Fibroblast of lung (primary cell): ENCODE measurements at places on chromosomes 5 and 9.

- no peak for DNase-seq
These were observed 3.5 kb downstream of the SPOUT1 start for GRCh38 chr9:128825923-128826700.

DNA sequence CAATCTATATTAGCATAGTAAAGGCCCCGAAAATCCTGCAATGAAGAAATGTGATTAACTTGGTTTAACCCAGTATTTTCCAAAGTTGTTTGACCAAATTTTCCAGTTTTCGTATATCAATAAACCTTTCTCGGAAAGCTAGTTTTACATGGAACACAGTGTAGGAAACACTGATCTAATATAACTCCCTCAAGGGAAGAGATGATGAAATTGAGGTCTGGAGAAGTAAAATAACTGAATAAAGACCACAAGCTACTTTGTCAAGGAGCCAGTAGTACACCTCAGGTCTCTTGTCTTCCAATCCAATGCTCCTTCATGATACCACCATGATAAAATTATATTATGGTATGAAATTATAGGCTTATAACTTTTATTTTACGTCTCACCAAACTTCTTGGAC lies 118.1 kb upstream of the TARS1 start:
- DNase-seq, result no peak

DNA sequence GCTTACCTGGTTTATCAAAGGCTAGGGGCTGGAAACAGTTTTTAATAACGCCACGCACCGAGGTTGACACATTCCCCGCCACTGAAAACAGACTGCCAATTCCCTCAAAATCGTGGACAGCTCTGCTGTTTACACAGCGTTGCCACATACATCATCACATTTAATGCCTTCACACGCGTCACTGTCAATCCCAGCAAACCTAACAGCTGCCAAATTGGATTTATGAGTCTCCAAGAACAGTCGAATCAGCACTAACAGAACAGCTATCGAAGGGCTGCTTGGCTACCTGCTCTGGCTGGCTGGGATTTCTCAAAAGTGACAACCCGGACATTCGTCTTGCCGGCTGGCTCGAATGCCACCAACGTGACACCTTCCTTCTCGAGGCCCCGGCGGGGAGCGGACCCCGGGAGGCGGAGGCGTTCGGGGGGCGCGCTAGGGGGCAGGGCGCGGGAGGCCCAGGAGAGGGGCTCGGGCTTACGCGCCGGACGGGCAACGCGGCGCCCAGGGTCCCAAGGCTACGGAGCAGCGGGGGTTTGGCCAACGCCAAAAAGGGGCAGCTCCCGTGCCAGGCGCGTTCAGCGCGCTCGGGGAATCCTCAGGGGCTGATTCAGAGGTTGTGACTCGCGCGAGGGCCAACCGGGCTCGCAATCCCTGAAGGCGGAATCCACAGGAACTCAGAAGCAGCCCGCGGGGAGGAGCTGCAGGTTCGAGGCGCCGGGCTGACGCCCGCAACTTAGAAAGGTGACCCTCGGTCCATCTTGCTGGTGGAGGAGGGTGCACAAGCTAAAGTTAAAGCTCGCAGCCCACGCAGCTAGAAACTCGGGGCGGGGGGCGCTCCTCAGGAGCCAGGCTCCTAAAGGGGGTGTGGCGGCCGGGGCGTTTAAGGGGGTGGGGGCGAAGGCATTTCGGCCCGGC lies 1.2 kb downstream of the CDC14B start:
- peak; percentile 43 for DNase-seq

DNA sequence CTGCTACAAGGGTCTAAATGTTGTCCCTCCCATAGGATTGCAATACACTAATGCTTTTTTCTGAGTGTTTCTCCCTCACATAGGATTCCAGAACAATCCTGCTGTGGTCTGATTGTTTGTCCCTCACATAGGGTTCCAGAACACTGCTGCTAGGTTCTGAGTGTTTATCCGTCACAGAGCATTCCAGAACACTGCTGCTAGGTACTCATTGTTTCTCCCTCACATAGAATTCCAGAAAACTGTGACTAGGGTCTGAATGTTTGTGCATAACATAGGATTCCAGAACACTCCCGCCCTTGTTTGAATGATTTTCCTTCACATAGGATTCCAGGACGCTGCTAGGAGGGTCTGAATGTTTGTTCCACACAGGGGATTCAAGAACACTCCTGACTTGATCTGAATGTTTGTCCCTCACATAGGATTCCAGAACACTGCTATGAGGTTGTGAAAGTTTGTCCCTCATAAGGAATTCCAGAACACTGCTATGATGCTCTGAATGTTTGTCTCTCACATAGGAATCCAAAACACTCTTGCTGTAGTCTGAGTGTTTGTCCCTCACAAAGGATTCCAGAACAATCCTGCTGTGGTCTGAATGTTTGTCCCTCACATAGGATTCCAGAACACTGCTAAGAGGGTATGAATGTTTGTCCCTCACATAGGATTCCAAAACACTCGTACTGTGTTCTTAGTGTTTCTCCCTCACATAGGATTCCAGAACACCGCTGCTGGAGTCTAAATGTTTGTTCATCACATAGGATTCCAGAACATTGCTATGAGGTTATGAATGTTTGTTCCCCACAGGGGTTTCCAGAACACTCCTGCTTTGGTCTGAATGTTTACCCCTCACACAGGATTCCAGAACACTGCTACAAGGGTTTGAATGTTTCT lies 213.5 kb downstream of the FOXD4L6 start:
- DNase-seq, result no peak

GRCh38 chr5:143699121-143699520 lies 112.8 kb upstream of the HMHB1 start:
- DNase-seq, result no peak

GRCh38 chr5:170642066-170642735 lies 138.4 kb downstream of the KCNIP1 start:
- no peak for DNase-seq

DNA sequence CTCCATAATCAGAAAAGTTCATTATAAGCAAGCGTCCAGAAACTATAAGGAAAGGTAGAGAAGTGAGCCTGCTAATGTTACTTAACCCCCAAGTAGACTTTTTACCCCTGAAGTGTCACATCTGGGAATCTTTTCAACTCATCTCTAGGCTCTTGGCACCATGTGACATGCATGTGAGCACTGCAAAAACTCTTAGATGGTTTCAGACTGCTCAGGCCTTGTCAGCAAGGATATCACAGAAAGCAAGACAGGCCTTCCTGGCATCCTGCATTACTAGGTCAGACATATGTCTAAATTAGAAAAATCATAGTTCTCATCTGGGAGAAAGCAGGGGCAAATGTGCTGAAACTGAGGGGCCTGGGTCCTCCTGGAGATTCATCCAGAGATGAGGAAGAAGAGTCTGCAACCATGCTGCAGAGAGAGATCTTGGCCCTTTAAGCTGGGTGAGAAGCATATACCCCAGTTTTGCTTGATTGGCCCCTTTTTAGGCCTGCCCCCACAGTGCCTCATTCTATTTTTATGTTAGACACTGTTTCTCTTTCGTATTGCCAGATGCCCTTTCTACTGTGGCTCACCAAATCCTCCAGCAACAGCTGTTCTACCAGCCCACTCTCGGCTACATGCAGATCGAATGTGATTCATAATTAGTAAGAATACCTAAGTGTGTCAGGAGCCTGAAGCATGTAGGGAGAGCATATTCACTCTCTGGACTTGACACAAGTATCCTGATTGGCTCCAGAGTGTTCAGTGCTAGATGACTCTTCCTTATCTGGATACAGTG lies 19.0 kb downstream of the TMEM8B start:
- DNase-seq, result peak; percentile 75
